ELF-1 (cell line): ENCODE measurements at places on chromosomes 2 and 18.

DNA sequence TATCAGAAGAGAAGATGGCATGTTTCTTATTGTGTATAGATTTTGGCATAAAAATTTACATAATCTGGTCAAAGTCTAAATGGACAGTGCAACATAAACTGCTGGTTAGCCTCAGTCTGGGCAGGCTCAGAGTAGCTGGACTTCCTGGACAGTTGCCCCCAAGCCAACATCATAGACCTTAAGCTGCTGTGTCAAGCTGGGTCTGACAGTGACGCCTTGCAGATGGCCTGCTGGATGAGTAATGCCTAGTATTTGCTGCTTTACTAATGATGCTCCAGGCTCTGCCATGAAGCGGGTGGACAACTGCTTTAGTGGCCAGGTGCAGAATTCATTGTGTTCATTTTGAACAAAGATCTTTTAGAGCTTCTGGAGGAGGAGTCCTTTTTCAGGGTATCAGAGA, 603.7 kb upstream of the ZEB2 start:
- DNase-seq: peak; percentile 73

- no peak for DNase-seq
Observed at GRCh38 chr2:207155516-207156444, 10.0 kb downstream of the KLF7 start.

DNA sequence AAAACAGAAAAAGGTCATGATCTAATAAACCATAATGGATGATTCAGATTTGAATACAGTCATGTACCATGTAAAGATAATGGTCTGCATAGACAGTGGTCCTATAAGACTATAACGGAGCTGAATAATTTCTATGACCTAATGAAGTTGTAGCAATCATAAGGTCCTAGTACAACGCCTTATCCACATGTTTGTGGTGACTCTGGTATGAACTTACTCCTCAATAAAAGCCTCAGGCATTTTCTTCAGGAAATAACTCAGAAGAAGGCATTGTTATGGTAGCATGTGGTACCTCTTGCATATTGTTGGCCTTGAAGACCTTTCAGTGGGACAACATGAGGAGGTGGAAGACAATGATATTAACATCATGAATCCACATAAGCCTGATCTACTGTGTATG, 883.3 kb downstream of the CNTNAP5 start:
- no peak for DNase-seq

- no peak for DNase-seq
Observed at GRCh38 chr2:230230496-230231200, 5.1 kb downstream of the SP140 start.

DNA sequence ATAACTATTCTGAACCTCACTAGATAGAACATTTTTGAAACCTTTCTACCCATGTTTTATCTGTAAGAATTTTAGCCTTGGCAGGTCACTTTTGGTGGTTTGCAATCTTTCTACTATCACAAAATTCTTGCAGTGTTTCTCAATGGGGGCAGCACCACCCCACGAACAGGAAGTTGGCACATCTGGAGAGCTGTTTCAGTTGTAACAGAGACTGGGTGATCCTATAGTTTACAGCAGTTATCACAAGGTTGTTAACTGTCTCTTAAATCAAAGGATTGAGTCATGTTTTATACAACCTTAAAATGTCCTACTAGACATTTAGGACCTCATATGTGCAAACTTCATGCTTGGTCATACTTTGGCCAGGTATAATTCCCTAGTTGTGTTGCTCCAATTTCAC, 829.2 kb downstream of the ERBB4 start:
- DNase-seq: no peak

- DNase-seq: no peak
Observed at GRCh38 chr18:60259052-60259681, 113.4 kb downstream of the MC4R start.

GRCh38 chr2:2775018-2775417, 443.9 kb upstream of the MYT1L start:
- DNase-seq: no peak

GRCh38 chr2:119728421-119728820, 31.3 kb upstream of the PTPN4 start:
- no peak for DNase-seq

- DNase-seq: no peak
Observed at GRCh38 chr2:130160131-130160530, 15.2 kb upstream of the CCDC74B start.

GRCh38 chr2:36427790-36428243, 72.2 kb downstream of the CRIM1 start:
- no peak for DNase-seq

DNA sequence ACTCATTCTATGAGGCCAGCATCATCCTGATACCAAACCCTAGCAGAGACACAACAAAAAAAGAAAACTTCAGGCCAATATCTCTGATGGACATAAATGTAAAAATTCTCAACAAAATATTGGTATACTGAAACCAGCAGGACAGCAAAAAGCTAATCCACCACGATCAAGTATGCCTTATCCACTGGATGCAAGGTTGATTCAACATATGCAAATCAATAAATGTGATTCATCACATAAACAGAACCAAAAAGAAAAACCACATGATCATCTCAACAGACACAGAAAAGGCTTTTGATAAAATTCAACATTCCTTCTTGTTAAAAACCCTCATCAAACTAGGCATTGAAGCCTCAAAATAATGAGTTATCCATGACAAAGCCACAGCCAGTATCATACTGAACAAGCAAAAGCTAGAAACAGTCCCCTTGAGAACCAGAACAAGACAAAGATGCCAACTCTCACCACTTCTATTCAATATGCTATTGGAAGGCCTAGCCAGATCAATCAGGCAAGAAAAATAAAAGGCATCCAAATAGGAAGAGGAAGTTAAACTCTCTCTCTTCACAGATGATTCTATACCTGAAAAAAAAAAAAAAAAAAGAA, 45.3 kb downstream of the RTTN start:
- no peak for DNase-seq

DNA sequence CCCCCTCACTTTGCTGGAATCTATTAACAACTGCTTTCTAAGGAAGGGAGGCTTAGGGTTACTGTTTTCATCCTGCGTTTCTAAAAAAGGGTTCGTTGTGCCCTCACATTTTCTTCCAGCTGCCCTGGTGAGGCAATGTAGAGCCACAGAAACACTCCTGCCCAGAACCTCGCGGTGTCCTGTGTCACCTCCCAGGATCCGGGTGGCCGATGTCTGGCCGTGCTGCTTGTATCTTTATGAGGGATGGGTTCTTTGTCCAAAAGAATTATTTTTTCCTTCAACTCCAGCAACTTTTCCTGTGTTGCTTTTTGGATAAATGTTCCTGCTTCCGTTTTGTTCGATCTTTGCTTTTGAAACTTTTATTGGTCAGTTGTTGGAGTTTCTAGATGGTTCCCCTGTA, 291.8 kb upstream of the HS6ST1 start:
- DNase-seq: no peak
